Purkinje cell (primary cell): ENCODE measurements at places on chromosomes 3 and 15. TPM values are rescaled to one million over a fixed set of nuclear protein-coding genes. Genes with fewer than 3 reads are reported as not detected.

ACTRT3 gene
- 1.5 TPM in 2 replicates for polyA plus RNA-seq

RMDN3 gene
- 22.7 and 31.4 TPM in 2 replicates for polyA plus RNA-seq

TRPM7 gene
- 3.1 and 5.0 TPM in 2 replicates for polyA plus RNA-seq

ADAMTS17 gene
- polyA plus RNA-seq: 2.1 TPM in 1 of 2 replicates, not detected in the other

DPPA4 gene
- not detected in 2 replicates for polyA plus RNA-seq

IMPG2 gene
- 0.05 and 0.27 TPM in 2 replicates for polyA plus RNA-seq

RARRES1 gene
- 0.71 and 2.4 TPM in 2 replicates for polyA plus RNA-seq

CSNK1G1 gene
- polyA plus RNA-seq: 3.8 and 7.3 TPM in 2 replicates
